ENCODE measurements at places on chromosomes 2 and 18.

- DNase-seq = no peak
Observed at GRCh38 chr2:228318218-228318617, 136.7 kb upstream of the SPHKAP start.

- no peak for DNase-seq
Observed at GRCh38 chr2:216727346-216728122, 32.2 kb upstream of the IGFBP5 start.

DNA sequence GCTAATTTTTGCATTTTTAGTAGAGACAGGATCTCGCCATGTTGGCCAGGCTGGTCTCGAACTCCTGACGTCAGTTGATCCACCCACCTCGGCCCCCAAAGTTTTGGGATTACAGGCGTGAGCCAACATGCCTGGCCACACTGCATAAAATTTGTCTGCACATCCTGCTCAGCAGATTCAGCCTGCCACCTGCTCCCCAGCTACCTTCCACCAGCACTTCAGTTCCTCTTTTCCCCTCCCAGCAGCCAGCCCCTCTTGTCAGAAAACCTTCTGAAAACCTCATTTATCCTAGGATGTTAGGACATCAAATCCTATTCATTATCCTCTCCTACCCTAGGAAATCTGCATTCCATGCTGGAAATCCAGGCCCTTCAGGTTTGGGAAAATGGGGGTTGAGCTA, 99.4 kb upstream of the STPG4 start:
- DNase-seq = no peak

- no peak for DNase-seq
Observed at GRCh38 chr2:37992601-37993000, 67.5 kb downstream of the RMDN2 start.

DNA sequence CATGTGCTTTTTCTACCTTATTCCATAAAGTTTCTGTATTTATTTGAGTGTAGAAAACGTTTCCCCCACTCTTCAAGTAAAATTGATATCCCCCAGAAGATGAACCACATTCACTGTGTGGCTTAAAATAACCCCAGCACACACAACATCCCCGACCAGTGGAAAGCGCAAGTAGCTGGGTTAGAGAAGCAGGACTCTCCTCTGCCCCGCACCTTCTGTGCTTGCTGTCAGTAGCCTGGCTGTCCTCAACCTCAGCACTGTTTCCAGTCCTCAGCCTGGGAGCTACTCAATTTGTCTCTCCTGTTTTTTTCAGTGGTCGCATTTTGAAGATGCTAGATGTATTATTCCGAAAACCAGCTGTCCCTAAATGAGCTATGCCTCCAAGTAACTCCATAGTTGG, 18.0 kb upstream of the ST8SIA3 start:
- no peak for DNase-seq

- no peak for DNase-seq
Observed at GRCh38 chr2:128440666-128441340, 122.1 kb upstream of the HS6ST1 start.

DNA sequence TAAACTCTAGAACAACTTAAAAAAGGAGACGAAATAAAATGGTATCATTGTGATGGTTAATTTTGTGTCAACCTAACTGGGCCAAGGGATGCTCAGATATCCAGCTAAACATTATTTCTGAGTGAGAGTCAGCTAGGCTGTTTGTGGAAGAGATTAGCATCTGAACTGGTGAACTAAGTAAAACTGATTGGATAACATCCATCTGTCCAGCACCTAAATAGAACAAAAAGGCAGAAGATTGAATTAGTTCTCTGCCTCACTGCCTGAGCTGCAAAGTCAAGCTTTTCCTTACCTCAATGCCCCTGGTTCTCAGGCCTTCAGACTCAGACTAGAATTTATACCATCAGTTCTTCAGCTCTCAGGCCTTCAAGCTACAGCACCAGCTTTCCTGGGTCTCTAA, 30.0 kb downstream of the PPP3R1 start:
- no peak for DNase-seq

DNA sequence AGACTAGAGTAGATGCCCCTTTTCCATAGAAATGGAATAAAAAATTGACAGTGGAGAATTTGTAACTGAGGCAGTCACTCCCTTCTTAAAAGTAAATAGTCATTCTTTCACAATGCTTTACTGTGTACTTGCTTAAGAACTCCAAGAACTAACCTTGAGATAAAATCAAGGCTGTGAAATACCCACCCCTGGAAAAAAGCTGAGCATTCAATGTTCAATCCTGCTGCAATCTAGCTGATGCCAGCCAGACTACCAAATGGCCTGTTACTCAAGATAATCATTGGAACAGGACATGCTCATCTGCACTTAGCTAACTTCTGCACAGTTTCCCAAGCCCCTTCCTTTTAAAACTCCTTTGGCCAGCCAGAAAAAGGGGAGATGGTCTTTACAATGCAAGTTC, 367.4 kb upstream of the GULP1 start:
- no peak for DNase-seq

DNA sequence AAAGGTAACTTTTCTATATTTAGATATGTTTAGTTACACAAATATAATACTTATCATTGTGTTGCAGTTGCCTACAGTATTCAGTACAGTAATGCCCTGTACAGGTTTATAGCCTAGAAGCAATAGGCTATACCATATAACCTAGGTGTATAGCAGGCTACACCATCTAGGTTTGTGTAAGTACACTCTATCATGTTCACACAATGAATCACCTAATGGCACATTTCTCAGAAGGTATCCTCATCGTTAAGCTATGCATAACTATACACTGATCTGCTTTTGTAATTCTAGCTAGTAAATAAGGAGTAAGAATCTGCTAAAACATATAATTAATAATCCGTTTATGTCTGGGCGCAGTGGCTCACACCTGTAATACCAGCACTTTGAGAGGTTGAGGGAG, 102.1 kb downstream of the COMMD1 start:
- DNase-seq = no peak

- DNase-seq = no peak
Observed at GRCh38 chr2:142037066-142037465, 93.8 kb downstream of the LRP1B start.

DNA sequence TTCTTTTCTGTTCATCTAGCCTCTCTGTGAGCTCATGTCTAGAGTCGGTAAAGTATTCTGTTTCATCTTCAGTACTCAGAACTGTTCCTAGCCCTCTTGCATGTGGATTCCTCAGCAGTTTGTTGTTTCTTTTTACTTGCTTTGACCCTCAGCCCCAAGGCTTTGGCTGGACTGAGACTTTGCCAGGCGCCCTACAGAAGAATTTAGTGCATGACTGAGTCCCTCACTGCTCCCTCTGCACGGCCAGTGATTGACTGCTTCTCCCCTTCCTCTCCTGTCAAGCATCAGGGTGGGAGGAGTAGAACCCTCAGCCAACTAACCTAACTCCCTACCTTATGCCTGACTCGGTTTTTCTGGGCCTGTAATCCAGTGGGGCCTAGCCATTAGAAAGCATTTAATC, 109.8 kb downstream of the ESCO1 start:
- no peak for DNase-seq

- DNase-seq = no peak
Observed at GRCh38 chr2:4354678-4355077, 651.3 kb downstream of the DCDC2C start.

- no peak for DNase-seq
Observed at GRCh38 chr2:206627632-206628031, 14.7 kb upstream of the FAM237A start.
